Fibroblast of skin of left quadriceps (primary cell): ENCODE measurements at places on chromosomes 4 and X.

DNA sequence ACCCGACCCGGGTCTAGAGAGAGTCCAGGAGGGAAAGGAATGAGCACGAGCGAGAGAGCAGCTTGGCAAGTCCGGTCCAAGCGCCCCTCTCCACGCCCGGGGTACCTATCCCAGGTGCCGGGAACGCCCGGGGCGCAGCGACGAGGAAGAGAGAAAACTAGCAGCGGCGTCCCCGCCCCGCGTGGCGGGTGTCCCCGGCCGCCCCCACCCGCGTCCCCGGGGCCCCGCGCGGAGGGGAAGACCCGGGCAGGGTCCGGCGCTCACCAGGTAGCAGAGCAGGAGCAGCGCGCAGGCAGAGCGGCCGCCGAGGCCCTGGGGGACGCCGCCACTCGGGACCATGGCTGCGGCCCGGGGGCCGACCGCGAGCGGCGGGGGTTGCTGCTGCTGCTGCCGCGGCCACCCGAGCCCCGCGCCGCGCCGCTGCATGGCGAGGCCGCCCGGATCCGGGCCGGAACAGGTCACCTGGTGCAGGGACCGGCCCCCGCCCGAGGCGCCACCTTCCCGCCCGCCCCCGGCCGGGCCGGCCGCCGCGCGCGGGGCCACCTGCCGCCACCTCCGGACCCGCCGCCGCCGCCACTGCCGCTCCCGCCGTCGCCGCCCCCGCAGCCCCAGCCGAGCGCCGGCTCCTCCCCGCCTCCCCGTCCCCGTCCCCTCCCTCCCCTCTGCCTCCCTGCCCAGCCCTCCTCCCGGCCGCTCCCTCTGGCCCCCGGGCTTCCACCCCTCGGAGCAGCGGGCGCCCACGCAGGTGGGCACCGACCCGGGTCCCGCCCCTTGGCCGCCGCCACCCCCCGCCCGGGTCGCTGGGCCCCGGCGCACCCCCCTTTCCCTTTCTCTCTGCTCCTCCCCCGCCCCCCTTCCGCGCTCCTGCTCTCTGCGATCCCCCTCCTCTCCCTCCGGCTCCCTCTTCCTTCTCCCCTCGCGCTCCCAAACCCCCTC is at the start of gene SEL1L3:
Gene SEL1L3 (minus strand): TSS at position 578 of the 936 bp plus-strand sequence. CDS start 152 bp downstream, at position 426.
- no peak for DNase-seq

DNA sequence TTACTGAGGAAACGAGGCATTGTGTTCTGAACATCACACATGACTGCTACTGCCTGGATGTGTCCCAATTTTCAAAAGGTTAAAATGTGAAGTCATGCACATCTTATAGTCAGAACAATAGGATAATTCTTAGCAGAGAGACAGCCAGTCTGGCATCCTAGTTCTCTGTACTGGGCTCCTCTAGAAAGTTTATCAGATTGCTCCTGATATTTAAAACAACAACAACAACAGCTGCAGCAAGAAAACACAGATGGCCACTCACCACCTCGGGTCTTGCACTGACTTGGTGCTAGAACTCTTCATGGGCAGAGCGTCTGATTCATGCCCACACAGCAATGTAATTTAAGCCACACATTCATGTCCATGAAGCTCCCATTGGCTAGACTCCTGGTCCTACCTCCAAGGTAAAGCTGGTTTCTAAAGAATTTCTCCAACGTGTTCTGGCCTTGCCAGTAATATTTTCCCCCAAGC is 33.3 kb upstream of the SLC2A9 start:
- DNase-seq = no peak

- DNase-seq = no peak
Observed at GRCh38 chr4:94267037-94267436, 59.4 kb downstream of the SMARCAD1 start.

DNA sequence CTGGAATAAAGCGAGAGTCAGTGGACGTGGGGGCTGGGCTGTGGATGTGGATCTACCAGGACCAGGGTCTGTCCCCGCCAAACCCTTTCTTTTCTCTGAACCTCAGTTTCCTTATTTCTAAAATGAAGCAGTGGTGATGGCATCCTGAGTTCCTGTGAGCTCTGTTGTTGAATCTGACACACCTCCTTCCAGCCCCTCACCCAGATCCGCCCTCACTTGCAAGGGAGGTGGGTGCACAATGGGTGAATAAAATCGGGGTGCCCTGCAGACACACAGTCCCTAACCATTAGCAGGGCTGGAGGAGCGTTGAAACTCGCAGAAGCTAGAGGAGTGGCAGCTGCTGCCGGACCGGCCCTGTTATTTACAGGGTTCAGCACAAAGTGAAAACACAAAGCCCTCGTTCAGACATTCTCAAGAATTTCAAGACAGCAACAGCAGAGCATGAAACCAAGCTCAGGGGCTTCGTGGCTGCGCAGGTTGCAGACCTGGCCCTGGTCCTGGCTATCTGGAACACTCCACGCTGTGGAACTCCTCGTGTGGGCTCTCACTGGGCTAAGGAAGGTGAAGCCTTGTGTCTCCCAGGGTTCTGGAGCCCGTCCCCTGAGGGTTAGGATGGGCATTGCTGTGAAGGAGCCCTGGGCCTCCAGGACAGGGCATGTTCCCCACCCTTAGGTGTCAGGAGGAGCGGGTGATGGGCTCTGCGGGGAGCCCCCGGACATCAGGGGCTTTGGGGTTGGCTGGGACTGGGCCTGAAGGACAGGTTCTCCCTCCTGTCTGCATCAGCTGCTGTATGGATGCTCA is 42.9 kb downstream of the PSAPL1 start:
- DNase-seq = no peak

DNA sequence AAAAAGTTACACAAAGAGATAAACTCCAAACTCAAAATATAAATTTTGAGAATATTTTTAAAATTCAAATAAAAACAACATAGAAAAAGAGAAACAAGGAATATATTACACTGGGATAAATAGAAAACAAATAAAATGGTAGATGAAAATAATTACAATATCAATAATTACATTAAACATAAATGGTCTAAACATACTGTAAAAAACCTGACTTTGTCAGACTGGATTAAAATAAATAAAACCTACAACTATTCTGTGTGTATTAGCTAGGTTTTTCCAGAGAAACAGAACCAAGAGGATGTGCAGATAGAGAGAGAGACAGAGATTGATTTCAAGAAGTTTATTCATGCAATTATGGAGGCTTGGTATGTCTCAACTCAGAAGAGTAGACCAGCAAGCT is 126.5 kb downstream of the LRBA start:
- no peak for DNase-seq

- DNase-seq = no peak
Observed at GRCh38 chr4:81682492-81682891, 210.8 kb upstream of the RASGEF1B start.

DNA sequence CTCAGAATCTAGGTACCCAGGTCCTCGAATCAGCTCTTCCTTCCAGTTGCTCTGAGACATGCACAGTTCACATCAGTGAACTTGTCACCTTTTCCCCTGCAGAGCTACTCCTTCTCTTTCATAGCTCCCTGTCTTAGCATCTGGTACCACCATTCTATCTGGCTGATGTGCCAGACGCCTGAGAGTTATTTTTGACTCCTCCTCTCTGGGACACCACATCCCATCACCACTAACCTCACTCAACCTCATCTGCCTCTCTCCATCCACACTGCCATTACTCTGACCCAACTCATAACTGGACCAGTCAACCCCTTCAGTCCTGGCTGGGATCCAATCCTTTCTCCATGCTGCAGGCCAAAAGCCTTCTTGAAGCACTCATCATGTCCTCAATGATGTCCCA is 44.5 kb downstream of the SLC2A9 start:
- DNase-seq = no peak

GRCh38 chrX:103220511-103221323 is 5.8 kb downstream of the BEX4 start:
- DNase-seq = no peak
